Activated CD8-positive, alpha-beta memory T cell treated with anti-CD3 and anti-CD28 coated beads for 4 hours (primary cell): ENCODE measurements at places on chromosomes 4 and X.

- no peak for DNase-seq
These were observed 157.6 kb downstream of the TENM3 start for GRCh38 chr4:182400790-182401189.

DNA sequence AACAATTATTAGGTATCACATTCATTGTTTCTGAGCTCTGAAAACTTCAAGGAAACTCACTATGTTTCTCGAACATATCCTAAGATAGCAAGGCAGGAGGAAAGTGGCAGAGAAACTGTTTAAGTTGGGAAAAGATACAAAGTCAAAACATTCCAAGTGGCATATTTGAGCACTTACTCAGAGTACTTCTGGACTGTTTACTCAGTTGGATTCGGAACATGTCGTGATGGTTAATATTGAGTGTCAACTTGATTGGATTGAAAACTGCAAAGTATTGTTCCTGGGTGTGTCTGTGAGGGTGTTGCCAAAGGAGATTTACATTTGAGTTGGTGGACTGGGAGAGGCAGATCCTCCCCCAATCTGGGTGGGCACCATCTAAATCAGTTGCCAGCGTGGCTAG, 298.3 kb downstream of the IL1RAPL2 start:
- DNase-seq: no peak

- no peak for DNase-seq
These were observed 31.7 kb downstream of the CCNG2 start for GRCh38 chr4:77188498-77189220.

GRCh38 chrX:153764786-153765137, 713 bp downstream of the PLXNB3 start:
- DNase-seq: no peak

GRCh38 chrX:13380211-13380610, 60.4 kb upstream of the ATXN3L start:
- no peak for DNase-seq

GRCh38 chr4:89538171-89538570, 230.6 kb upstream of the GPRIN3 start:
- no peak for DNase-seq

- DNase-seq: no peak
These were observed 519.5 kb downstream of the FGF13 start for GRCh38 chrX:138191998-138192397.

DNA sequence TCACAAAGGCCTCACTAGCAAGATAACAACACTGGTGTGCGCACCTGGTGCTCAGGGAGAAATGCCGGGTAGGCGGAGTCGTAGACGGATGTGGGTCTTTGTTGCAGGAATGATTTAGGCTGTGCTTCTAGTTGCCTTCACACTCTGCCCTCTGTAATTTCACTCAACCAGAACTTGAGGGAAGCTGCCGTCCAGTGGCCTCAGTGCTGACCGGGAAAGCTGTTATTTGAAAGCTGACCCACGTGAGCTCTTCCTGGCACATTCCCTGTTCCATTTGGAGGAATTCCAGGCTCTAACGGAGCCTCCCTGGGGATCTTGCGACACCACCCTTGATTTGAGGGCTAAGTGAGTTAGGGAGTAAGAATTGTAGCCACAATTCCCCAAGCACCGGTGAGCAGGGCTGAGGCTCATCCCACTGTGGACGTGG, 15.9 kb downstream of the SH3TC1 start:
- DNase-seq: no peak

DNA sequence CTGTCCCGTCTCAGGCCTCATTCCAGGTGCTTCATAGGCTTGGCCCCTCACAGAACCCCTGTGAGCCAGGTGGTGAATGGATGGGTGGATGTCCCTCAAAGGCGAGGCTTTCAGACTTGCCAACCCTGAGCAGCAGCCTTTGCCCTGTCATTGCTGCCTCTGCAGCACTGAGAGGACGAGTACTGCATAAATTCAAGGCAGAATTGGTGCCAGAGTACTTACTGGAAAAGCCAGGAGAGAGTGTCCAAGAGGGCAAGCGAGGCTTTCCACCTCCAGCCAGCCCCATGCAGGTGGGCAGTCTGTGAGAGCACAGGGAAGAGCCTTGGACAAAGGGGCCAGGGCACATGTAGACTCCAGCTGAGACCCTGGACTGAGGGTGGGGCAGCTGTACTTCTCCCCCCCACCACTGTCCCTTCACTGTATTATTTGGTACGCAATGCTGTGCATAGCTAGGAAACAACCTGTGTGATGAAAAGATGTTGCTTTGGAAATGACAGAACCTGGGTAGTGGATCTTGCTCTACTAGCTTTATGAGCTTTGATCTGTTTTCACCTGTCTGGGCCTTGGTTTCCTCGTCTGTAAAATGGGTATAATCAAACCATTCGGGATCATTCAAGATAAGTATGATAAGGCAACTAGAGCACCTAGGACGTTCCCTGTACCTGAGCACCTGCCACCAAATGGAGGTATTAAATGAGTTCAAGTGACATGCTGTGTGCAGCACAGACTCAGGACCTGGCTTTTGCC, 224.9 kb upstream of the PSAPL1 start:
- no peak for DNase-seq

GRCh38 chr4:32427566-32427965, 1707.4 kb downstream of the PCDH7 start:
- no peak for DNase-seq

- DNase-seq: no peak
These were observed 190.4 kb downstream of the GABRB1 start for GRCh38 chr4:47221721-47222120.

- no peak for DNase-seq
These were observed 56.6 kb upstream of the FAM47B start for GRCh38 chrX:34886011-34886410.

DNA sequence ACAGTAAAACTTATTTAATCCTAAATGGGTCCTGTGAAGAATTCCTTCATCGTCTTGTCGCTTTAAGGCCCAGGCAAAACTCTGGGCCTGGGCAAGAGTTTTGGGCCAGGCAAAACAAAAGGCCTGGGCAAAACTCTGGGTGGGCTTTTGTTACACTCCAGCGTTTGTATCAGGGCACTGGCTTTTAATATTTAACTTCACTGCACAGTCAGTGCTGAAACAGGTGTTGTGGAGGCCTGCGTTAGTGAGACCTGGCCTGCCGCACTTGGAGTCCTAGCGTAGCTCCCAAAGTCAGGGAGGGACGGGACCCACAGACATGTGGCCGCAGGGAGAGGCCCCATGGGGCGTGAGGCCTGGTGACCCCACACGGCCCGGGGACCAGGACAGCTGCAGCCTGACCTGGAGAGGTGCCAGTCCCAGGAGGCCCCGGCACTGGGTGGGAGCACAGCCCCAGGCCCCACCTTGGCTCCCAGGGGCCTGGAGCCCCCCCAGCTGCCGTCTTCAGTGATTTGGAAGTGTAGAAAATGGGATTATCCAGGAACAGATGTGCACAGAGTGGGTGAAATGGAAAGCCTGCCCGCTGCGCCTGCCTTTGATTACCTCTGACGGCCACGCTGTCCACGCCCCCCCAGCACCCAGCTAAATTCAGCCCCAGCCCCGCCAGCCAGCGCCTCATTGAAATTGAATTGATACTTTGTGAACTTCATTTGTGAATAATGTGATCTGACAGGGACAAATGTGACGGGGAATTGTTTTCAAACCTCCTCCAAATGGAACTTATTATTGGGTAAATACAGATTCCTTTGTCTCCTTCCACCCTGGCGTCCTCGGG, 132.9 kb upstream of the NKX1-1 start:
- no peak for DNase-seq

GRCh38 chr4:73816814-73817213, 19.7 kb upstream of the CXCL6 start:
- no peak for DNase-seq

- DNase-seq: no peak
These were observed 608.6 kb upstream of the AADAT start for GRCh38 chr4:170698334-170698733.

- DNase-seq: no peak
These were observed 248.9 kb downstream of the SCFD2 start for GRCh38 chr4:53116954-53117353.

- DNase-seq: no peak
These were observed 525.3 kb upstream of the MAGEB2 start for GRCh38 chrX:29690061-29690460.
